ENCODE measurements at places on chromosomes 4 and X.

DNA sequence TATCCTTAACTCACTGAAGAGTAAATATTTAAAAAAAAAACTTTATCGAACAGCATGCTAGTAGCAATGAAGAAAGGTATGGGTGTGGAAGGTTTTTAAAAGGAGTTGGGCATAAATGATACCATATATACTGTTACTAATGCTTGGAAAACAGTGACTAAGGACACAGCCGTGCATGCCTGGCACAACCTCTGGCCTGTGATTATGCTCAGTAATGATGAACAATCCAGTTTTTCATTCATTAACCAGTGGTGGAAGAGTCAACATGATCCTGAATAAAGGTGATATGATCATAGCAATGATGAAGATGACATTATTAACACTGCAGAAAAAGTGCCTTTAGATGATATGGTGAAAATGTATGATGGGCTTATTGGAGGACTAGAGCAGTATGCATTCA lies 43.9 kb upstream of the GPR50 start:
- DNase-seq, result no peak

DNA sequence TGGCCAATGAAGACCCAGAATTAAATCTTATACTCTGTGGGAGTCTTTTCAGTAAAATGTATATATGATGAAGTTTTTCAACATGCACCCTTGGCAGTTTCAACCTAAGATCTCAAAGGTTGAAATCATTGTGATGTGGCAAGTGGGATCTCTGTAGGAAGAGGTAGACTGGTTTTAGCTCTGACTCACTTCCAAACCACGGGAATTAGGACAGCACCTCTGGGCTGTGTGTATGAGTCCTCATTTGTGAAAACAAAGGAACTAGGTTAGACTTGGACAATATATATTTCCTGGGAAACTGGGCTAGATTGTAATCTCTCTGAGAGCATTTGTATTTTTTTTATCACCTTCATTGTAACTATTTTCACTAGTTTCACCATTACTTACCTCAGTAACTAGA lies 333.0 kb downstream of the ADGRL3 start:
- DNase-seq, result no peak

- DNase-seq, result no peak
Measured at GRCh38 chr4:57544811-57545654, 434.8 kb upstream of the IGFBP7 start.

- DNase-seq, result no peak
Measured at GRCh38 chr4:47219586-47219985, 188.2 kb downstream of the GABRB1 start.

DNA sequence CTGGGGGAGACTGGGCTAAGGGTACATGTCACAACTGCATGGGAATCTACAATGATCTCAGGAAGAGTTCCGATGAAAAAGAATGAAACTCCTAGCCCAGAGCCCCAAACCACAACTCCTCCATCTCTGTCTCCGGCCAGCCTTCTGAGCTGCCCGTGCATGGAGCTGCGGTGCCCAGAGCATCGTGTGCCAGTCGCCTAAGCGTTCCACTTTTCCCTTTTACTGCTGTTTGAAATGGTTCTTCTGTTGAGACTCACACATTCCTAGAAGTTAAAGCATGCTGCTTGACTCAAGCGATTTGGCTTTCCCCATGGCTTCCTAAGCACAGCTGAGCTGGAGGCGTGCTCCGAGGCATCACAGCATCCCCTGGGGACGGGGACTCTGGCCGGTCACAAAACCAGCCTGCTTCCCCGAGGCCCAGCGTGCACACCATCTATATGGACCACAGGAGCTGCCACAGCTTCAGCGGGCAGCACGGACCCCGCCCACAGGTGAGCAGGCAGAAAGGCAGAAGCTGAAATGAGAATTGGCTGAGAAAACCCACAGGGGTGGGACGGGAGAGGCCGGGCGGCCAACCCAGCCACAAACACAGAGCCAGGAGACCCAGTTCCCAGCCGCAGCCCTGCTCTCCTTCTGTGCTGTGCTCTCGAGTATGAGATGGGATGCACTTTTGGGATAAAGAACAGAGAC lies 5.0 kb downstream of the CCNQ start:
- no peak for DNase-seq

- no peak for DNase-seq
Measured at GRCh38 chr4:44738615-44739014, 12.3 kb upstream of the GNPDA2 start.

GRCh38 chr4:89598602-89599001 lies 238.4 kb downstream of the SNCA start:
- no peak for DNase-seq

GRCh38 chr4:76498550-76498949 lies 63.5 kb downstream of the SHROOM3 start:
- no peak for DNase-seq

DNA sequence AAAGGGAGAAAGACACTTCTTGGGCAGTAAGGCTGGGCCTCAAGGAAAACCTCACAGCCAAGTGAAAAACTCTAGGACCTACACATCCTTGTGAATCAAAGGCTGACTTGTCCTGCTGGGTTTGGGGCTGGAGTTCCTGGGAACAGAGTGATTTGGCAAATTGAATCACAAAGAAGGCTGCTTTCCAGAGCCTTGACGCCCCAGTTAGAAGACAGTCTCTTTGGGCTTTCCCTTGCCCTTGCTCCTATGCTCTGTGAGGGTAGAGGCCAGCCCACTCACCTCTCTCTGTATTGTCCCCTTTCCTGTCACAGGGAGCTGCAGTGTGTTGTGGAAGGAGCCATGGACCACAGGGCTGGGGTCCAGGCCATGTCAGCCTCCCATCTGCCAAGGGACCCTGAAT lies 9.6 kb downstream of the AMER1 start:
- no peak for DNase-seq

GRCh38 chr4:4486969-4487368 lies 54.9 kb downstream of the STX18 start:
- no peak for DNase-seq

DNA sequence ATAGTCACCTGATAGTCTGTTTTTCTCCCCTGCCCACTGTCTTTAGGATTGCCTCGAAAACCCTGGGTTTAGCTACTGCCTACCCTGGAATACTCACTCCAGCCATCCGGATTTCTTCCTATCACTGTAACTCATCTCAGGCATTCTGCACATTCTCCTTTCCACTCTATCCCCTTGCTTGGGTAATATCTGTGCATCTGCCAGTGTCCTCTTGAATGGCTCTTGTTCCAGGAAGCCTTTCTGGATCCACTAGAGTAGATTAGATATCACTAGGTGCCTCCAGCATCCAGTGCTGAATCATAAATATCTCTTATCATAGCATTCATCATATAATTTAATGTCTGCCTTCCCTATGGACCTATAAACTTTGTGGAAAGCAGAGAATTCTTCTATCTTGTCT lies 17.1 kb upstream of the GALNT7 start:
- no peak for DNase-seq

- DNase-seq, result no peak
Measured at GRCh38 chr4:138978028-138978585, 37.5 kb upstream of the NOCT start.

- no peak for DNase-seq
Measured at GRCh38 chr4:8838961-8839431, 32.6 kb downstream of the HMX1 start.

DNA sequence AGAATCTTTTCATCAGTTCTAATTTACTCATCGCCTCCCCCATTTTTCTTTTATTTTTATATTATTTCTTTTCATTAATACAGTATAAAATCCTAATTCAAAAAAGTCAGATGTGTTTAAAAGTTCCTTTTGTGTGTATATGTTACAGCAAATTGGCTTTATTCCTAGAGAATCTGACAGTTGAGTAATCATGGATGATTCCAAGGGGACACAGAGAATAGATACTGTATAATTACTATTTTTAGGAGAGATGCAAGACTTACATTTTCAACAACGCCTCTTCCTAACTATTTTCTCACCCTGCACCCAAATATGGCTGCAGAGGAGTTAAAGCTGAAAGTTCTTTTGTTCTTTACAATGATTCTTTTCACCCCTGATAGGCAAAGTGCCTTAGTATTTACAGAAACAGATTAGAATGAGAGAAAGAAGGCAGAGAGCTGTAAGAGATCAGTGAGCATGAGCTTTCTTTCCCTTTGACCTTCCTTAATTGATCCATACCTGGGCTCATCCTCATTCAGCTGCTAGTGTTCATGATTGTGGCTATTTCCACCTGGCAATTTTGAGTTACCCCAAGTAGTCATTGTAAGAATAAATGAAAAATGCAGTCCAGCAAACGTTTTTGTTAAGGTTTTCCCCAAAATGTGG lies 210.8 kb downstream of the SLC4A4 start:
- DNase-seq, result no peak

All from stimulated activated CD8-positive, alpha-beta memory T cell treated with anti-CD3 and anti-CD28 coated beads, Interleukin-7, amount 100 ng/mL, for 1 hour (primary cell).